ENCODE measurements at places on chromosomes 3 and 15. TPM values are rescaled to one million over a fixed set of nuclear protein-coding genes. Genes with fewer than 3 reads are reported as not detected.

GRCh38 chr3:150733373-150733935 is 29.5 kb downstream of the SIAH2 start:
- DNase-seq: no peak

DNA sequence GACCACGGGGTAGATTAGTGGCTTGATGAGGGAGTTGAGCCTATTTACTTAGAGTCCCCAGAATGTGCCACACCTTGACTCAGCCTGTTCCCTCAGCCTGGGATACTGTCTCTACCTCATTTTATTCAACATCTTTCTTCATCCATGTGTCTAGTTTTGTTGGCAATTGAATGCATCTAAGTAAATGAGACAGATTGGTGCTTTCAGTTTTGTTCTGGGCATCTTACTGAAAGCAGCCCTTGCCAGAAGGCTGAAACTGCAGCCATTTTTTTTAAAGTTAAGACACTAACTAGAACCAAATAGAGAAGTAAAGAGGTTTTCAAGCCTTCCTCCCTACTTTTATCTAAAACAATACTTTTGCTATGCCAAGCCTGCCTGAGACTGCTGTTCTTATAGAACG is 246.8 kb downstream of the SLCO3A1 start:
- no peak for DNase-seq

GRCh38 chr3:83843716-83844115 is 1115.1 kb upstream of the CADM2 start:
- DNase-seq: no peak

- DNase-seq: no peak
Measured at GRCh38 chr3:111810909-111811308, 48.2 kb upstream of the PHLDB2 start.

DNA sequence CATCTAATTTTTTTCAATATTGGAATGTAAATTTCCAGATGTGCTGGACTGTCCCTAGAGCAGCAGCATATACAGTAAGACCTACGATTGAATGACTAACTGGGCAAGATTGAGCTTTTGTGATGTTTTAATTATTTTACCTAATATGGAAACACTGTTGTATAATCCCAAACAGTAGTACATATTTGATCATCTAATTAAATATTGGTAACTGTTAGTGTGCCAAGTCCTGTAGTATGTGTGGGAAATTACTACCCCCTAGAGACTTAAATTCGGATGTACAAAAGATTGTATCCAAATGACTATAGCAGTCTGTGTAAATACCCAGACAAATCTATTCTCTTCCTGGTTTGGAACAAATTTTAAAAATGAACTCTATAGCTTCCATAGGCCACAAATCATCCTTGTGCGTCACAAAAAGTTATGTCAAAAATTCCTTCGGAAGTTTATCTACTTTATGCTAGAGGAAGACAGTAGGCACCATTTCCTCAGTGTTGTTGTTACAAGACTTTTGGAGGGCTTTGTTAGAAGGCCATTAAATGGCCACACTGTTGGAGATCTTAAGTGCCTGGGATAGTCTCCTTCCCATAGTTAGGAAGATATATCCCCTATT is 41.6 kb downstream of the NKIRAS1 start:
- DNase-seq: no peak

GABRR3 gene
- total RNA-seq: not detected

GRCh38 chr3:138593488-138594149 is 441 bp downstream of the CEP70 start:
- DNase-seq: no peak

DNA sequence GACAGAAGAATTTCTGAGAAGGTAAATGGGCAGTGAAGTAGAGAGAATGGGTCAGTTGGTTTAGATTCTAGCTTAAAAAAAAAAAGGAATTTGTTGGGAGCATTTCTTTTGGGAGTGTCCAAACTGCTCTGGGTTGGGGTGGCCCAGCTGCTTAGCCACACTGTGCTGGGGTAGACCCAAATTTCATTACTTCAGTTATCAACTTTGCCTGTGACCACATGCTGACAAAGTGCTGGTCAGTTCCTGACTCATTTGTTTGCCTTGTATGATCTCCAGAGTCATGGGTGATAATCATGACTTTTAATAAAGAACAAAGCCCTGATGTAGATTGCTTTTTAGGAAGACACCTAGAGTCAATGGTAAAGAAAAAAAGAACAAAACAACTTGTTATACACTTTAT is 121.5 kb upstream of the FGF7 start:
- no peak for DNase-seq

DNA sequence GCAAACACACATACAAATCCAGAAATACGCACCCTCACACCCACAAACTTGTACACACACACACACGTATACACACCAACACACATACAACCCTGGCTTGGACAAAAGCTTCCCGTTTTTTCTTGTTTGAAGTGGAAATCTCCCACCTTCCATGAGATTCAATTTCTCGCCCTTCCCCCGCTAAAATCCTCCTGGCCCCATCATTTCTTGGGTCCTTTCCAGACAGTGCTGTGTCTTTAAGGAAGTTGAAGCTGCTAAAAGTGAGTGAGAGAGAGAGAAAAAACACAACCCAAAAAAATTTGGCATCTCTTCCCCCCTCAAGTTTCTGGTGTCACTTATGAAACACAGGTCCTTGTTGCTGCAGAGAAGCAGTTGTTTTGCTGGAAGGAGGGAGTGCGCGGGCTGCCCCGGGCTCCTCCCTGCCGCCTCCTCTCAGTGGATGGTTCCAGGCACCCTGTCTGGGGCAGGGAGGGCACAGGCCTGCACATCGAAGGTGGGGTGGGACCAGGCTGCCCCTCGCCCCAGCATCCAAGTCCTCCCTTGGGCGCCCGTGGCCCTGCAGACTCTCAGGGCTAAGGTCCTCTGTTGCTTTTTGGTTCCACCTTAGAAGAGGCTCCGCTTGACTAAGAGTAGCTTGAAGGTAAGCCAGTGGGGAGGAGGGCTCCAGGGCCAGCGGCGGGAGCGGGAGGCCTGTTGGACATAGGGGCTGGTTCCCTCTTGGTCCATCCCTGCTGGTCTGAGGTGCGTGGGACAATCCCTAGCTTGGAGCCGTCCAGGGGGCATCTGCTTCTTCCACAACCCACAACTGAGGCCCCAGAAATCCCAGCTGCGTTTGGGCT is at the start of gene ISLR:
Gene ISLR (plus strand): TSS at position 331 of the 839 bp plus-strand sequence. CDS start 1,149 bp downstream, outside the sequence.
- no peak for DNase-seq

BCL6 gene
- total RNA-seq: 1.3 TPM

DNA sequence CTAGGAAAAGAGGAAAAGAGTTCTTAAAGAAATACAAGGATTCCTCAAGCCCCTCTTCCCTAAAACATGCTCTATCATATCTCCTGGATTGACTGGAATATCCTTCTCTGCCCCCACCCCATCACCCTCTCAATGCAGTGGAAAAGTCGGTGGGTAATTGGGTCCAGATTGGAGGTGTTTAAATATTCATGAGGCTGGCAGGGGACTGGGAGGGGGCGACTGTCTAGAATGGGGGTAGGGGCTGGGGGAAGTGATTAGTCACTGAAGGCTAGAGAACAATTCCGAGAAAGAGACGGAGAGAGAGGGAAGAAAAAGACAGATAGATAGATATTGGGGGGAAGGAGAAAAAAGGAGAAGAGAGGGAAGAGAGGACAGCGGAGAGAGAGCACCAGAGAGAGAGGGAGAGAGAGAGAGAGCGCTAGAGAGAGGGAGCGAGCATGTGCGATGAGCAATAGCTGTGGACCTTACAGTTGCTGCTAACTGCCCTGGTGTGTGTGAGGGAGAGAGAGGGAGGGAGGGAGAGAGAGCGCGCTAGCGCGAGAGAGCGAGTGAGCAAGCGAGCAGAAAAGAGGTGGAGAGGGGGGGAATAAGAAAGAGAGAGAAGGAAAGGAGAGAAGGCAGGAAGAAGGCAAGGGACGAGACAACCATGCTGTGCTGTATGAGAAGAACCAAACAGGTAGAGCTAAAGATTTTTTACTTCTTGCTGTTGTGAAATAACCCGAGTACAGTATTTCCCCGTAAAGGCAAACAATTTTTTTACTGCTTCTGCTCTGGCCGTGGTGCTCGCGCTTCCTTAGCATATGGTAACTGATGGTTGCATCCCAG is at the start of gene GAP43:
Gene GAP43 (plus strand): TSS at position 467 of the 825 bp plus-strand sequence. CDS start 180 bp downstream, at position 647.
- DNase-seq: peak; percentile 92

PTPRG gene
- 1.4 TPM for total RNA-seq
